ENCODE measurements at places on chromosomes 7 and 10. TPM values are rescaled to one million over a fixed set of nuclear protein-coding genes. Genes with fewer than 3 reads are reported as not detected.

DNA sequence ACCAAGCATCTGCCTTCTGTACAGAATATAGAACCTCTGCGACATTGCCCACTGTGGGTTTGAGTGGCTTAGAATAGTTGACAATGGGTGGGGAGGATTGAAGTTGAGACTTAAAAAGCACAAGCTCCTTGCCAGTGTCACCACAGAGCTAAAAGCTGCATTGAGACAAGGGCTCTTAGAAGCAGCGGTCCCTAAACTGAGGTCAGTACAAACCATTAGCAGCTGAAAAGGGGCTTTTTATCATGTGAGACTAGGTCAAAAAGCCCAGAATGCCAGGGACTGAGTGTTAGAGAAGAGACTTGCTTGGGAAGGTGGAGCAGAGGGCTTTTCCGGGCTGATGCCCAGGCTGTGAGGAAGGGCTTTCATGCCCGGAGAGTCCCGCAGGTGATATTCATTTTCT, 91.3 kb downstream of the POU6F2 start:
- no peak for DNase-seq

DNA sequence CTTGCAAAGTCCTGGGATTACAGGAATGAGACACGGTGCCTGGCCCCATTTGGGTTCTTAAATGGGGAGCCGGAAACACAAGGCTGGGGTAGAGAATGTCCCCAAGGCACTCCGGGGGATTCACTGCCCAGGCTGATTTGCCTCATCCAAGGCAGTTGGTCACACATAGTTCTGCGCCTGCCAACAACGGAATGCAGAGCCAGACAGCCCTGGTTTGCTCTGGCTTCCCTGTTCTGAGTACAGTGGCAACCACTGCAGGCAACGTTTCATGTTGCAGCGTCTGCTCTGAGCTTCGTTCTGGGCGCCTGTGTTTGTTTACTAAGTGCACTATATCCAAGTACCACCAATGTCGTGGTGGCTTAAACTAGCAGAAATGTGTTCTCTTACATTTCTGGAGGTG, 61.7 kb upstream of the C1QL3 start:
- no peak for DNase-seq

The GCK gene
- not detected for total RNA-seq

DNA sequence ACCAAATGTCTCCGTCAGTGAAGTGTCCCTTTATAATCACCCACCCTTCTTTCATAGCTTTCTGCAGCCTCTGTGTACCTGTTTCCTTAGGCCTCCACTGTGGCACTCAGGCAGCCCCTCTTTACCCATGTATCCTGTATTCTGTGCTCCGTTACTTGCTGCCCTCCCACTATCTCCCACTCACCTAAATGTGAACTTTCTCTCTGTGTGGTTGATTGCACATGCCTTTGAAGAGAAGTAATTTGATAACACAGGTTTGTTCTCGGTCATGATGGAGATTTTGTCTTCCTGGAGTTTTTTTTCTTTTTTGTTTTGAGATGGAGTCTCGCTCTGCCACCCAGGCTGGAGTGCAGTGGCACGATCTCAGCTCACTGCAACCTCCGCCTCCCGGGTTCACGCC, 61.5 kb downstream of the REEP3 start:
- no peak for DNase-seq

DNA sequence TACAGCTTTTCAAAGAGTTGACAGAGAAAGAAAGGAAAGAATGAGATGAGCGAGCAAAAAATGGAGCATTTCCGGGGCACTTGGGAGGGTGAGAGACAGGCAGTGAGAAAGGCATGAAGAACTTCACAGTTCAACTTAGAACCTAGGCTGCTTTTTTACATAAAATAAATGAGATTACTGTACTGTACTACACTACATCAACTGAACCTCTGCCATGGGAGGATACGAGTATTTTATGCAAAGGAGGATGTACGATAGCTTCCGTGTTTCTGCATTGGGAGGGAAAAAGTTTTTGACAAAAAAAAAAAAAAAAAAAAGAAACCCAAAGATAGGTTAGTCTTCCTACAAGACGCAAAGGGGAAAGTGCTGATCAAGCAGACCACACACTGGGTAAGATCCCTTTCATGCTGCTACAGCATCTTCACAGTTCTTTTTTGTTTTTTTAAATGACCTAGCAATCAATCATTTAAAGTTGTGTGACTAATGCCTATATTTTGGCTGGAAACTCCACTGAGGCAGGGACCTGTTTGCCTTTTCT, 88.0 kb downstream of the RAPGEF5 start:
- no peak for DNase-seq

- no peak for DNase-seq
These were observed 1152.0 kb downstream of the SORCS3 start for GRCh38 chr10:105793071-105793470.

The MPP7 gene
- total RNA-seq: not detected

The SHTN1 gene
- 5.8 TPM for total RNA-seq

DNA sequence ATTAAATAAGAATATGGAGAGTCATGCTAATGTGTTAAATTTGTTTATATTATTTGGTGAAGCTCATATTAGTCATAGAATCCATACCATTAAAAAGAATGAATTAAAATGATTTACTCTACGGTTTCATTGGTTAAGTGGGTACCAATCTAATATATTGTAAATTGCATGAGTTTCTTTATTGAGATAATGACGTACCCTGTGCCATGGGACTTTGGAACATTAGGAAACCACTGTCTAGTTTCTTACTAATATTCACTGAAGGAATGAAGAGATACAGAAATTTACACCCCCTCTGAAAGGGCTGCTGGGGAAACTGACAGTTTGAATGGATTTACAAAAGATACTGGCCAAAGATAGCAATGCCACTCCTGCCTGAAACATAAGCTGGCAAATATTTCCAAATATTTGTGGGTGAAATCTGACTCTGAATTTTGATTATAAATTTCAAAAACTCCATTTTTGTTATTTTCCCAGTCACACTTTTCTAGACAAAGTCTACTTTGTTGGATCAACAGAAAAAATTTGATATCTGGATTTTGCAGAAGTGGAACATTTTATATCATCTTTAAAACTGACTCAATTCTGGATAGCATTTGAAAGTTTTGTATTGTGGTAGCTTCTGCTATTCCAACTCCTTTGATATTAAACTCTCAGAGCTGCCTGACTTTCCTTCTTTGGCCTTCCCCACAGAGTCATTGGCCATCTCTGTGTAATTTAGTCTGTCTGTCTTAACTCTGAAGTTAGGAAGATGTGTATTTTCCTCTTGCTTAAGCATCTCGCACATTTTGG, 22.3 kb downstream of the MDFIC start:
- DNase-seq: no peak

The FAM20C gene
- total RNA-seq: 28.8 TPM

The LAMB1 gene
- total RNA-seq: 127 TPM

DNA sequence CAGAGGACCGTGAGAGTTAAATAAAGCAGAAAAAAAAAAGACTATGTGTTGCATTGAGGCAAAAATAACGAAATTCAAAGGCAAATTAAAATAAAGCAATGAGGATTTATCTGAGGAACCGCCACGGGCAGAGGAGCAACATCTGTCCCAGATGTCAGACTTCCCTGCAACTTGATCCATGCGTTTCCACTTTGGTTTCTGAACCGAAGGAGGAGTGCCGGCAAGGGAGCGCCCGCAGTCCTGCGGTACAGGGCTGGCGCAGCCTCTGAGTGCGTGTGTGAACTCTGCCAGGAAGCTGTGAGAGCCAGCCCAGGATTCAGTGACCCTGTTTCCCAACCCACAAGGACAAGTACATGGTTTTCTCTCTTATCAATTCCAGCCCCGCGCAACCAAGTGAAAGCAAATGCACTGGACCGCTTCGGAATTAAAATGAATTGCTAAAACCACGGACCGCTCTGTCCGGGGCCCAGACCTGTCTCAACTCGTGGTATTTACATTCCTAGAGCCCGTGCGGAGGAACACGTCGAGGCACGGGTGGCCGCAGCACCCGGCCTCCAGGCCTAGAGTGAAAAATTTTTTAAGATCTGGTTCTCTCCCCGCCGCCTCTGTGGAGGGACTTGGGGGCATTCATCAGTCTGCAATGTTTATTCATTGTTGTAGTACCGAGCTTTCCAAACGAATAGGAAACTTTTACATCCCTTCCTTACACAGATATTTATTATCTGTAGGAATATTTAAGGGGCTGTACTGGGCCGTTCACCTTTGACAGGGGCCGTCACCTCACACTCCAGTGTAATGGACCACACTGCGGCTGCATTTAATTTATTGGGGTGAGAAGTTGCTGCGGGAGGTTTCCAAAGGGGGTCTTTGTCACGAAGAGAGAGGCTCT, 291.5 kb upstream of the NFE2L3 start:
- no peak for DNase-seq

DNA sequence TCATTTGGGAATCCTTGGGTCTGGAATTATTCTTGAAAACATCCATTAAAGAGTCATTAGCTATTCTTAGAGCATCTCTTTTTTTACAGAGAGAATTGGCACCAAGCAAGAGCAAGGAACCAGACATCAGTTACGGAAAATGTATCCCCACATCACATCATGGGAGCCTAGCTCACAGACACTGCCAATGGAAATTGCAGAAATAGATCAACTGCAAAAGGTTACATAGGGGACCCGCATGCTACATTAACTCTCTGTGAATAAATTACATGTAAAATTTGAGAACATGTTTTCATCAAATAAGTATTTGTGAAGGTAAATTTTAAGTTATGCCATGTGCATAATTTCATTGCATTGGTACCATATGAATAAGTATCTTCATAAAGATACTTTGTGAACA, 224.8 kb downstream of the ZNF248 start:
- DNase-seq: no peak

GRCh38 chr7:141527076-141527475, 24.1 kb upstream of the AGK start:
- no peak for DNase-seq

- no peak for DNase-seq
These were observed 16.5 kb downstream of the KIF5B start for GRCh38 chr10:32039734-32040133.

GRCh38 chr7:133509822-133510221, 256.9 kb downstream of the EXOC4 start:
- DNase-seq: no peak

GRCh38 chr7:157700231-157701005, 363.6 kb downstream of the DNAJB6 start:
- DNase-seq: no peak

DNA sequence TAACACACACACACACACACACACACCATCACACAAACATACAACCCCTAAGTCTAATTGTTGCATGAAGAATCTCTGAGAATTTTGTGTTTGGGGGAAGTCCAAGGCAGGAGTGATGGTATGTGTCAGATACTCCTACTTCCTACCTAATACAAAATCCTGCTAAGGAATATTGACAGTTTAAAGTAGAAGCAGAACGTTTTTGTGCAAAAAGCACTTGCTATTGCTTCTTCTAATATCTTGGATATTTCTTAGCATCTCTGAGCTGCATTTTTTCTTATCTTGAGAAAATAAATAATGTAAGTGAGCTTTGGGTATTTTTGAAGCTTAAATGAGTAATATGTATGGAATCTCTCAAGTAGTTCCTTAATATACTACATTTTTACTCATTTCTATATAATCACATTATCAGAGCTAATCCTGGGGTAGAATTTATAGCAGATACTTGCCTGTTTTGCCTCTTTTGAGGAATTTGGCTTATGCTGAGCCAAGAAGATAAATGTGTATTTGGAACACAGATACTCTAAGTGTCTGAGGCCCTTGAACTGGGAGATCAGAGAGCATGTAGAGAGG, 212.3 kb downstream of the DKK1 start:
- DNase-seq: no peak

GRCh38 chr7:128867241-128867640, 4.6 kb downstream of the ATP6V1F start:
- DNase-seq: no peak

DNA sequence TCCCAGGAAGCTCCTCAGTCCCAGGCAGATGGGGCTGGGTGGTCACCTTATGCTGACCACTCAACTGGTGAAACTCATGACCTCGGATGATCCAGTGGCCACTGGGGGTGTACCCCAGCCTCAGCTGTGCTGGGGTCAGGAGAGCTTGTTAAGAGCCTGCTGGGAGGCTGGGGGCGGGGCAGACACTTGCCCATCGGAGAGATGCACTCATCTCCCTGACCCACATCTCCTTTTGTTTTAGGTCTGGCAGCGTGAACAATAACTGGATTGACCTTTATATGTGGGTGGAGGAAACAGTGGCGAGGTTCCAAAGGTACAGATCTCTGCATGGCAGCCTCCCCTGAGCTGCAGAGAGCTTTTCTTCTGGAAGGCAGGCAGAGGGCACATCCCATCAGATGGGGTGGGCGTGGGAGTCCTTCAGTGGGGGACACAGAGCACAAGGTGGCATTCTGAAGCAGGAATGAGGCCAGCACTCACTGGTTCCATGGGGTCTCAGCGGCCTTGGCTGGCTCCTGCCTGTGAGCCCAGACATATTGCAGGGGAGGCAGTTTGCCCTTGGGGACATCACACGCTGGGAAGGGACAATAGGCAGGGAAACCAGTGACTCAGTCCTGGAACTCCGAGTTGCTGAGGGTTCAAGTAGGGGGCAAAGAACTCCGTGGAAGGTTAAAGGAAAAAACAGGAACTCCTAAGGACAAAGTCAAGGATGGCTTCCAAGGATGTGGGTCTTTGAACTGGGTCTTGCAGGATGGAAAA, 5.2 kb downstream of the ANTXRL start:
- no peak for DNase-seq

DNA sequence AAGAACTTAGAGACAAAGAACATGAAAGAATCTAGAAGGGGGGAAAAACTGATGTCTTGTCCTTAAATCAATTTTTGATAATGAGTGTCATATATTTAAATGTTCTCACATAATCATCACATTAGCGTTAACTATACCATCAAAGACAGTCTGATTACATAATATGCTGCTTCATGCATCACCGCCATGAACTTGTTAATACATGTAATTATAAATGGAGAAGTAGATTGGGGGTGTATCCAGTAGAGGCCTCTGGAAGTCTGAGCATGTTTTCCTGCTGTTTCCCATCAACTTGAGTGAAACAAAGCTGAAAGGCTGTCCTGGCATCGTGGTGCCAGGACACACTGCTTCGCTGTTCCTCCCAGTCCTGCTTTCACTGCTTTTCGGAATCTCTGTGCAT, 48.2 kb downstream of the PRLHR start:
- DNase-seq: no peak

GRCh38 chr10:30979956-30980355, 51.7 kb downstream of the ZNF438 start:
- no peak for DNase-seq

DNA sequence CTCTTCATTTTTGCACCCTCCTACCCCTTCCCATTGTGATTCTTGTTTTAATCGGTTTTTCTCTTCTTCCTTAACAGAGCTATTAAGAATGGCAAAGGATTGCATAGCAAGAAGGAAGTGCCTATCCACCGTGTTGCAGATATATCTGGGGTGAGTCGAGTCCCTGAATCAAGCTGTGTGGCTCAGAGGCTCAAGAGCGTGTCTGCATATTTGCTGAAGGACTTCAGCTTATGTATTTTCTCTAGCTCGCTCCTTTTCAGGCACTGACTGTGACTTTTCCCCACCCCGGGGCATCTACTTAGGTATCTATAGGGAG, 126.6 kb downstream of the LRRC4 start:
- no peak for DNase-seq

The MMS19 gene
- 48.4 TPM for total RNA-seq

- no peak for DNase-seq
These were observed 135.4 kb downstream of the CXCL12 start for GRCh38 chr10:44249490-44249889.

The ABCB1 gene
- 9.0 TPM for total RNA-seq
